ENCODE measurements at places on chromosomes 13 and 19.

GRCh38 chr13:103351035-103351828 lies 285.0 kb upstream of the SLC10A2 start:
- no peaks in the 10 kb centered on the region for H3K36me3 ChIP-seq
- H3K4me3 ChIP-seq, result no peak overlapping the region
- peak overlapping the region; percentile 16 for H3K27ac ChIP-seq
- peaks cover 4% of the 10 kb centered on the region for H3K4me1 ChIP-seq
- peak; percentile 53 for DNase-seq

DNA sequence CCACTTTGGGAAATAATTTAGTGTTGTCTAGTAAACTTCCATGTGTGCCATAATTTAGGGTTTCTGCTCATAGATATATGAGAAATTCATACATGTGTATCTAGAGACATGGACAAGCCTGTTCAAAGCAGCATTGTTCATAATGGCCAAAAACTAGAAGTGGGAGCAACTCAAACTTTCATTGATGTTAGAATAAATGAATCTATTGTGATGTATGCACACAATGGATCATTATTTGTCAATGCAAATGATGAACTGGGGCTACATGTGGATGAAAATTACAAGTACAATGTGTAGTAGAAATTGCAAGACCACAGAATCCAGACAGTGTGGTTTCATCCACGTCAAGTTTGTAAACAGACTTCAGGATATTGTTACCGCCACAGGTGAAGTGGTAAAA lies 284.7 kb downstream of the SLC7A1 start:
- H3K27me3 ChIP-seq, result no peaks in the 10 kb centered on the region
- DNase-seq, result no peak
- no peaks in the 10 kb centered on the region for H3K36me3 ChIP-seq
- no peak overlapping the region for H3K27ac ChIP-seq
- no peak overlapping the region for H3K4me3 ChIP-seq

GRCh38 chr13:45626731-45627374 lies 11.3 kb upstream of the ERICH6B start:
- no peaks in the 10 kb centered on the region for H3K36me3 ChIP-seq
- peaks cover 6% of the 10 kb centered on the region for H3K27me3 ChIP-seq
- H3K4me1 ChIP-seq, result no peaks in the 10 kb centered on the region

DNA sequence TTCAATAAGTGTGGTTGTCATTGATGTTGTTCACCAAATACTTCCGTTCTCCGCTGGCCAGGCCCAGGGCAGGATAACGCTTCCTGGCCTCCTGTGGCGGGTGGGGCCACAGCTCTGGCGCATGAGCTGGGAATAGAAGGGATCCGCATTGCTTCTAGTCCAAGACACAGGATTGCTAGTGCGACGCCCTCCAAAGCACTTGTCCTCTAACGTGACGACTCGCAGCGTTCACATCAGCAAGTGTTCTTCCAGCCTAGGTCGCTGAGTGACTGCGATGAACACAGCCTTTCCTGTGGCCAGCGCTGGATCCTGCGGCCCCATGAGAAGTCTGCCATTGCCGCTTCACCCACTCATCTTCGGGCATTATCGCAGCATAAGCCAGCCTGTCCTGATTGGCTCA lies 39.4 kb downstream of the VSTM2B start:
- no peak overlapping the region for H3K27ac ChIP-seq
- H3K27me3 ChIP-seq, result no peaks in the 10 kb centered on the region
- H3K36me3 ChIP-seq, result peaks cover 7% of the 10 kb centered on the region
- H3K4me1 ChIP-seq, result no peaks in the 10 kb centered on the region

- DNase-seq, result no peak
- H3K27ac ChIP-seq, result no peak overlapping the region
- peaks cover 2% of the 10 kb centered on the region for H3K27me3 ChIP-seq
- no peaks in the 10 kb centered on the region for H3K36me3 ChIP-seq
- no peak overlapping the region for H3K4me3 ChIP-seq
Measured at GRCh38 chr13:99419591-99420243, 81.6 kb upstream of the TM9SF2 start.

- H3K27me3 ChIP-seq, result no peaks in the 10 kb centered on the region
- H3K27ac ChIP-seq, result no peak overlapping the region
- H3K4me3 ChIP-seq, result no peak overlapping the region
- no peak for DNase-seq
- H3K4me1 ChIP-seq, result no peaks in the 10 kb centered on the region
Measured at GRCh38 chr13:85142351-85142927, 656.8 kb downstream of the SLITRK6 start.

GRCh38 chr19:2624537-2625091 lies 77.9 kb downstream of the GNG7 start:
- H3K27me3 ChIP-seq, result no peaks in the 10 kb centered on the region
- no peaks in the 10 kb centered on the region for H3K36me3 ChIP-seq
- peak; percentile 29 for DNase-seq
- H3K4me1 ChIP-seq, result peaks cover 14% of the 10 kb centered on the region

GRCh38 chr13:19072543-19072942 lies 109.1 kb downstream of the TUBA3C start:
- no peak overlapping the region for H3K4me3 ChIP-seq
- no peak for DNase-seq
- no peak overlapping the region for H3K27ac ChIP-seq

DNA sequence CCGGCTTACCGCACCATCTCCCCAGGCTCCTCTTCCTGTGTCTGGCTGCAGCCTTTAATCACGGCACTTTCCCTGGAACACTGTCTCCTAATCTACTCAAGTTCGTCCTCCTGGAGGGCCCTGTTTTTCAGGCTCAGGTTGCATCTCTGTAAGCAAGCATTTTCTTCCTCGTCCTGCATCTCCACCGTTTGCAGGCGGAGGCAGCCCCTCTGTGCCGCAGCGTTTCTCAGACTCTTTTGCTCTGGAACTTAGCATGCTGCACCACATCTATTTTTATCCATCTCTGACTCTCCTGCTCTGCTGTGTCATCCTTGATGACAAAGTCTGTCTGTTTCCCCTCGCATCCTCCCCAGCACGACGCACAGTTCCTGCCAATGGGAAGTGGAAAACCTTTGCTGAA lies 117.5 kb downstream of the ATP8A2 start:
- no peaks in the 10 kb centered on the region for H3K4me1 ChIP-seq
- H3K27me3 ChIP-seq, result peaks cover 14% of the 10 kb centered on the region
- DNase-seq, result peak; percentile 6
- H3K36me3 ChIP-seq, result no peaks in the 10 kb centered on the region
- no peak overlapping the region for H3K4me3 ChIP-seq

DNA sequence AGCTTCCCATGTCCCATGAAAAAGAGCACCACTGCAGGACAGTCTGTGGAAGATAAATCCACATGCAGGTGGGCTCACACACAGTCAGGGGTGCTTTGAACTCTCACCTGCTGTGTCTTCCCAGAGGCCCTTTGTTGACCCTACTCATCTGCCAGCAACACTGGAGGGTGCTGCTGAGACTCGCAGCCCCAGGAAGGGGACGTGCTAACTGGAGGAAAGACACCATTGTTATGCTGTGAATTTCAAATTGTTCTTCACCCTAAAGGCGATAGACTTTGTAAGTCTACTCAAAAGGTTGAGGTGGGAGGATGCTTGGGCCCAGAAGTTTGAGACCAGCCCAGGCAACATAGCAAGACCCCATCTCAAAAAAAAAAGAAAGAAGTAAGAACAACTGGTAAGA lies 107.3 kb upstream of the SERP2 start:
- H3K36me3 ChIP-seq, result no peaks in the 10 kb centered on the region
- no peaks in the 10 kb centered on the region for H3K4me1 ChIP-seq
